ENCODE measurements at places on chromosomes 13 and 19. TPM values are rescaled to one million over a fixed set of nuclear protein-coding genes. Genes with fewer than 3 reads are reported as not detected.

- no peak for DNase-seq
Measured at GRCh38 chr19:31350693-31351055, 1.4 kb upstream of the TSHZ3 start.

DNA sequence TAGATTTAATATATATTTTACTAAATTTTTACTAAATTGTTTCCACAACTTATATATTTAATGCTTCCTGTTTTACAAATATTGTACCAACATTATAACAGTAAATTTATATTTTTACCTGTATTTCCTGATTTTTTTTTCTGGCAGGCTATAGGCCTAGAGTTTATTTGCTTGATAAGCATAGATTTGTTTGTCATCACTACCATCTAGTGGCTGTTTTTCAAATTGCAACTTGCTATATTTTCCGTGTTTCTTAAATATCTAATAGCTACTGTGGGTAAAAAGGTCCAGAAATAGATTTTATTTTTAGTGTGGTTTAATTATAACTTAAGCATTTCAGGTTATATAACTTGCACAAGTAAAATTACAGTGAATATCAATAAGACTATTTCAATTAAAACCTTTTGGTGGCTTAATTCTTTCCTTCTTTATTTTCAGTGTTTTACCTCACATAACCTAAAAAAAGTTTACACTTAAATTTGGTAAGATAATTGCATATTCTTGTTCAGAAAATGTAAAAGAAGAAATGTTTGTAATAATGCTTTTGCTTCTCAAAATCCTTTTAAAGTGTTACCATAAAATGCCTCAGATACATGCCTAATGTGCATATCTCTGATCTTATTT, 60.6 kb downstream of the NDFIP2 start:
- DNase-seq: no peak

GRCh38 chr19:33094436-33095067, 13.6 kb downstream of the GPATCH1 start:
- no peak for DNase-seq

DNA sequence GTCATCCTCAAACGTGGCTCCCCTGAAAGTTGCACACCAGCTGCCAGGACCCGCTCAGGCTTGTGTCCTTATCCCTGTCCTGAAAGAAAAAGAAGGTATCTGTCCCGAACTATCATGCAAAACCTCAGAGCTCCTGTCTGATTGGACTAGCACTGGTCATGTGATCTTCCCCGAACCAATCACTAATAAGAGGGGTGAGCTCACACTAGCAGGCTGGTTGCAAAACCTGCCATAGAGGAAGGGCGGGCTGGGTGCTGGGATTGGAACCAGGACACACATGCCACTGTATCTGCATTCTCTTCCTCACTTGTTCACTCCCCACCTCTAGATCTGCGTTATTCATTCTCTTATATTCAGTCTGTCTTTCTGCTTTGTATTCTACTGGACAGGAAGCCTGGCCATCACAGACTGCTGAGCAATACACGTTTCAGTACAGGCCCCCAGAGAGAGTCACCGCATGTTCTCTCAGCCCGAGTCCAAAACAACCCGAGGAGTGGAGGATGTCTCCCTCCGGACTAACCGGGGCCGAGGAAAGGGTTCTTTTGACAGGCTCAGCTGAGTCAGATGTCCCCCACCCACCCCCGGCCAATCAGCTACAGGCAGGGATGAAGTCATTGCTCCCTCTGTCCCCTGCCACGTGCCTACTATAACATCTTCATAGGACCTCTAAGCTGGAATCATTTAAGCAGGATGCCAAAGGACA, 97.7 kb downstream of the SIPA1L3 start:
- no peak for DNase-seq

GRCh38 chr19:13861714-13862531, 15.0 kb upstream of the NANOS3 start:
- peak; percentile 82 for DNase-seq

DNA sequence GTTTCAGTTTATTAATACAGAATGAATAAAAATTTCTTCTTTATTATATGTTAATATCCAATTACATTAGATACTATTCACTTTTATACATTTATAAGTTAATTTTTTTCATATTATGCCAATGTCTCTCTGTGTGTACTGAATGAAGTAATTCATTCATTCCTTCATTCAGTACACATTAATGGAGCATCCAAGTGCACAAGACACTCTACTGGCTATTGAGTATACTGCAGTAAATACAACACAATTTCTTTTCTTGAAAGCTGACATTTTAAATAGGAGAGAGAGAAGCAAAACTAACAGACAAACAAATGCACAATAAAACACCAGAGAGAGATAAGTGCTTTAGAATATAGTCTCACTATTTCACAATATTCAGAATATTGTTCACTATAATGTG, 1038.3 kb upstream of the SPRY2 start:
- no peak for DNase-seq

- DNase-seq: no peak
Measured at GRCh38 chr13:44969551-44970484, 19.5 kb downstream of the NUFIP1 start.

DNA sequence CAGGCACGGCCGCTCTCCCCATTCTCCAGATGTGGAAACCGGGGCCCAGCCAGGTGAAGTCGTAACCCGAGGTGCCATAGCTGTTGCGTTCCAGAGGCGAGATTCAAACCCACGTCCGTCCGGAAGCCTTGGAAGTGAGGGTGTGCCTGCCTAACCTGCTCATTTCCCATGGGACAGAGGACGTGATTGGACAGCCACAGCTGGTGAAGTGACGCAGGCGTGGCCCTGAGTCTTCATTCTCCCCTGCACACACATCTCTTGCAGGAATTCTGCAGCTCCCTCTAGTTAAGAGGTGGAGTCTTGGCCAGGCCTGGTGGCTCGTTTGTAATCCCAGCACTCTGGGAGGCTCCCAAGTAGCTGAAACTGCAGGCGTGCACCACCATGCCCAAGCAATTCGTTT, 16.8 kb downstream of the MEIS3 start:
- no peak for DNase-seq

- DNase-seq: no peak
Measured at GRCh38 chr19:13051557-13052165, 51.0 kb downstream of the LYL1 start.

GRCh38 chr19:16216744-16217670, 19.3 kb downstream of the AP1M1 start:
- DNase-seq: no peak

- DNase-seq: no peak
Measured at GRCh38 chr19:7831452-7831851, 1.4 kb downstream of the EVI5L start.

DNA sequence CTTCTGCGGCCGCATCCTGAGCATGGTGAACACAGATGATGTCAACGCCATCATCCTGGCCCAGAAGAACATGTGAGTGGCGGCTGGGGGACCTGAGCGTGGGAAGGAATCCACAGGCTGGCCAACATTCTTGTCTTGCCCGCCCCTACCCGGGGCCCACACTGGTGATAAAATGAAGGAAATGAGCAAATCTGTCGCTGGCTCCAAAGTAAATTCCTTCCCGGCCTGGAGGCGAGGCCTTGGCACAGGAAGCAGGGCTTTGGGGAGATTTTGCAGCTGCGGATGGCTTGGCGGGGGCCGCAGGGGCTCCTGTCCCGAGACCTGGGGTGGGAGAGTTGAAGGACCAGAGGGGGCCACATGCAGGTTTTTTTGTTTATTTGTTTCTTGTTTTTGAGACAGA, 4.4 kb downstream of the KXD1 start:
- no peak for DNase-seq

- no peak for DNase-seq
Measured at GRCh38 chr13:44425041-44425814, 51.6 kb downstream of the SERP2 start.

GRCh38 chr13:26168237-26168814, 53.8 kb downstream of the RNF6 start:
- no peak for DNase-seq

EMP3 gene
- total RNA-seq: 329 TPM

DKKL1 gene
- not detected for total RNA-seq

NCR1 gene
- total RNA-seq: not detected

NPAS1 gene
- 0.25 TPM for total RNA-seq

ZNF580 gene
- 33.3 TPM for total RNA-seq

ZNF221 gene
- total RNA-seq: 0.92 TPM

KASH5 gene
- 0.14 TPM for total RNA-seq

ZNF546 gene
- total RNA-seq: 5.2 TPM
